Breast epithelium (tissue), 4 donors: ENCODE measurements at places on chromosomes 2 and 18.

GRCh38 chr2:231882646-231883045 lies 43.5 kb downstream of the NPPC start:
- DNase-seq, result peak; percentile 30

DNA sequence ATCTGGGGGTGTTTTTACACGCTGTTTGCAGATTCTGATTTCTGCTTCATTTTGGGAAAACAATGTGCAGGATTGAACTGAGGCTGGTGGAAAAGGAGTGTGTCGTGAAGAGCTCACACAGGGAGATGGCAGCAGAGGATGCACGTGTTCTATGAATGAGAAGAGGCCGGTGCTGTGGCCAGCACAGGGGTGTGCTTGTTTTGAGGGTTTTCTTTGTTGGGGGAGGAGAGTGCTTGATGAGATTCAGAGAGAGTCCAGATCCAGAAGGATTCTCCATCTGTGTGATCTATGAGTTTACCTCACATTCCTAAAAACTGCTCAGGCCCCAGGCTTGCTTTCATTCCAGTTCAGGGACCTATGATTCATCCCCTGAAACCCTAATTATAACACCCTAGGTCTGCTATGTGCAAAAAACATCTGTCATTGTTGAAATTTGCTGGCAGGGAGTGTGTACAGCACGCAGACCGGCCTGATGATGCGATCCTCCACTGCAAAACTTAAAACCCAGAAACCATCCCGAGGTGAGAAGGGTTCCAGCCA lies 12.1 kb downstream of the TGFA start:
- no peak for DNase-seq

DNA sequence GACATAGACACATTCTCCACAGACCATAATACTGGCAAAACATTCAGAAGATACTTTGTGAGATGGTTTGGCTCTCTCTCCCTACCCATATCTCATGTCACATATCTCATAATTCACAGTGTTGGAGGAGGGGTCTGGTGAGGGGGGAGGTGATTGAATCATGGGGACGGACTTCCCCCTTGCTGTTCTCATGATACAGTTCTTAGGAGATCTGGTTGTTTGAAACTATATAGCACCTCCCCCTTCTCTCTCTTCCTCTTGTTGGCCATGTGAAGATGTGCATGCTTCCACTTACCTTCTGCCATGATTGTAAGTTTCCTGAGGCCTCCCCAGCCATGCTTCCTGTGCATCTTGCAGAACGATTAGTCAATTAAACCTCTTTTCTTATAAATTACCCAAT lies 61.1 kb downstream of the HK2 start:
- DNase-seq, result no peak

- DNase-seq, result no peak
Measured at GRCh38 chr2:70987386-70987785, 7.3 kb downstream of the TEX261 start.

GRCh38 chr2:47660168-47660567 lies 122.8 kb upstream of the MSH6 start:
- no peak for DNase-seq

GRCh38 chr2:46798998-46799698 lies 116.5 kb downstream of the MCFD2 start:
- DNase-seq, result no peak

DNA sequence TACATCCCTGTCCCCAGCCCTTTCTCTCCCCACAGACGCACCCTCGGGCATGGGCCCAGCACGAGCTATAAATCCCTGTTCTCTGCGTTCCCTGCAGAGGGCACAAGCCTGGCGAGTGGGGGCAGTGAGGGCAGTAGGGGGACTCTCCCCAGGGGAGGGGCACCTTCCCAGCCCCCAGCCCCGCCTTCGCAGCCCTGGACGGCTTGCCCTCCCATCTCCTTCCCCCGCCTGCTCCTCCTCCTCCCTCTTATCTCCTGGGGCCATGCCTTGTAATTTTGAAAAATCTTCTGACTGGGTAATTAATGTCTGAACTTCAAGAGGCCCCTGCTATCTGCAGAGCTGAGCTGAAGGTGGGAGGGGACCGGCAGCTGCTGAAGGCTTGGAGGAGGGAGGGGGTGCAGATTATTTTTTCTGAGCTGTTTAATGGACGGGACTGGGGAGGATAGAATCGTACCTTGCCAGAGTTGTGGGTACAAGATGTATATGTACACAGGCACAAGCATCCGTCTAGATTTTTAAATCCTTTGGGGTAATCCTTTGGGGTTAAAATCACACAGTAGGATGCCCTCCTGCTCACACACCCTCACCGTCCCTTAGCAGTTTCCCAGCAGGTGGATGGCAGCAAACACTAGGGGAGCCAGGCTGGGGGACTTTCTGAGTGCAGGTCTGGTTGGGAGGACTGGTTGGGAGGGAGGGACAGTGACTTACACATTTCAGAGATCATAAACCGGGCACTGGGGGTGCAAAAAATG lies 121.9 kb downstream of the SMAD7 start:
- no peak for DNase-seq

- no peak for DNase-seq
Measured at GRCh38 chr2:64888591-64889309, 100.4 kb upstream of the SLC1A4 start.

- DNase-seq, result no peak
Measured at GRCh38 chr18:58545338-58546296, 83.3 kb downstream of the ALPK2 start.

- no peak for DNase-seq
Measured at GRCh38 chr2:213766062-213766461, 481.8 kb downstream of the SPAG16 start.

- no peak for DNase-seq
Measured at GRCh38 chr18:58847383-58848071, 17.1 kb upstream of the ZNF532 start.

DNA sequence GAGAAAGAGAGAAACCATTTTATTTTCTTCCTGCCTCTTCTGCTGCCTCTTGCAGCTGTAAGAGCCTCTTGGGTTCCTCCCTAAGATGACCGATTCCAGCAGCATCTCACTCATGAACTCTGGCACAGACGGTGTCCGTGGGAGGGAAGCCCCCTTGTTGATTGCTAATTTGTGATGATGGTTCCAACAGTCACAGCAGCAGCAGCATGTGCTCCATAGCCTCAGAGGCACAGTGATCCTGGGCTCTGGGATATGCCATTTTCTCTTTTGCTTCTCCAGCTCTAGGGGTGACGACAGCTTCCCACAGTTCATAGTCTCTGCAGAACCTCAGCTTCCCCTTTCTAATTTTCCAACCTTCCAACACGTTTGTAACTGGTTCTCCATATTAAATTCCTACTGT lies 324.2 kb upstream of the HS6ST1 start:
- peak; percentile 2 for DNase-seq

- no peak for DNase-seq
Measured at GRCh38 chr18:3046216-3046808, 33.4 kb upstream of the LPIN2 start.

DNA sequence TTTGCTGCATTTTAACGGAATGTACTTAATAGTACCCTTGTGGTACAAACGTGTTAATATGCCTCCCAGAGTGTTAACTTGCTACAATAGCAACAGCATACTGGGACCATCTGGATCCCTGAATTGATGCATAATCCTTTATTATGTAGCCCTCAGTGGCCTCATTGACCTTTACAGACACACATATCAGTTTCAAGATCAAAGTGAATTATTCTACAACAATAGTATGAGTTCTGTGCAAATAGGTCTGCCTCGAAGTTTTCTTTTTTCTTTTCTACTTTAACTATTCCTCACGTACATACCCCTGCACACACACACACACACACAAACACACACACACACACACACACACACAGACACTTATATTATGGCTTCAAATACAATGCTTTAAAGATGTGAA lies 1622.1 kb downstream of the LRP1B start:
- no peak for DNase-seq

DNA sequence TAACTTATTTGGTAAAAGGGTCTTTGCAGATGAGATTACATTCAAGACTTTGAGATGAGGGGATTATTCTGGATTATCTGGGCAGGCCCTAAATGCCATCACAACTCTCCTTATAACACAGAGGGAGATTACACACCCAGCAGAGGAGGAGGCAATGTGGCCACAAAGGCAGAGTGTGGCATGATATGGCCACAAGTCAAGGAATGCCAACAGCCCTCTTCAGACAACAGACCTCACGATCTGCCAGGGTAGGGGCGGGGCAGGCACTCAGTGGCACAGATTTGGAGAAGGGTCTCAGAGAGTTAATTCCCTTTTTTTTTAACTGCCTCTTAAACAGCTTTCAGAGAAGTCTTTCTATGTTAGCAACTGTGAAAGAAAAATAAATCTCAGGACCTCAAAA lies 96.9 kb downstream of the CYP26B1 start:
- DNase-seq, result no peak

DNA sequence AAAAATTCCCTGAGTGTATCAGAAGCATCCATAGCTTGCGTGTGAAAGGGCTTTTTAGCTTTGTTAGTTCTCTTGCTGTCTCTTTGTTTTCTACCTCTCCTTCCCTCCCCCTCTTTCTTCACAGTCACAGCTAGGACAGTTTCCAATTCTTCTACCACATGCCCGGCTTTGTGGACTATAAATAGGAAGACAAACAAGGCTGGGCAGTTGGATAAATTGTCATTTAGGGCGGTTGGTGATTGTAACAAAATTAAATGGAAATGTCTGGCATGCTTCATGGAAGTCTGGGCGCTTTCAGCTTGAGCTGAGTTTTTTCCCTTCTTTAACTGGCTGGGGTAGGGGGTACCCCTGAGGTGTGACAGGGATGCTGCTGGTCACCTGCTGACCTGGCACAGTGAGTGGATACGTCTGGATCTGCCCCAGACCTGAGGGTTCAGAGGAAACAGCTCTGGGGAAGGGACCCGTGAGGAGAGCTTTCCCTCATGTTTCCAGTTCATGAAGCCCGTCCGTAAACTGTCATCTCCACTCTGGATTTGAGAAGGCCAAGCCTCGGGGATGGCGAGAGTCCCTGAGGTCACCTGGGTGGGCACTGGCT lies 29.0 kb upstream of the GIGYF2 start:
- DNase-seq, result no peak

GRCh38 chr2:121472470-121472993 lies 58.1 kb upstream of the RNU4ATAC start:
- no peak for DNase-seq

DNA sequence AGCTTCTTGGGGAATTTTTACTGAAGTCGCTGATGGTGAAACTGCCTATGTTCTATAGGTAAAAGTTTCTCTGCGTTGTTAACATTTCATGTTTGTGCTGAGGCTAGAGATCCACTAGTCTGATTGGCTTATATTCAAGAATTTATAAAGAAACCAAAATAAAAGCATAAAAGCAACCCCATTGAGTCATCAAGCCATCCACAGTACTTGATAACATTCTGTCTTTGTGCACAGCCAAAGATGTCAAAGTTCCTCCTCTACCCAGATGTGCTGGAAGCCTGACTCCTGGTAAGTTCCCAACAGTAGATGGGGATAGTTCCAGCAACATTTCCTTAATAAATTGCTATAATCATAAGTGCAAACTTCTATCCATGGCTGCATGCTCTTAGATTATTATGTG lies 107.8 kb downstream of the TANC1 start:
- DNase-seq, result no peak

GRCh38 chr18:47881752-47882455 lies 48.6 kb downstream of the SMAD2 start:
- no peak for DNase-seq

DNA sequence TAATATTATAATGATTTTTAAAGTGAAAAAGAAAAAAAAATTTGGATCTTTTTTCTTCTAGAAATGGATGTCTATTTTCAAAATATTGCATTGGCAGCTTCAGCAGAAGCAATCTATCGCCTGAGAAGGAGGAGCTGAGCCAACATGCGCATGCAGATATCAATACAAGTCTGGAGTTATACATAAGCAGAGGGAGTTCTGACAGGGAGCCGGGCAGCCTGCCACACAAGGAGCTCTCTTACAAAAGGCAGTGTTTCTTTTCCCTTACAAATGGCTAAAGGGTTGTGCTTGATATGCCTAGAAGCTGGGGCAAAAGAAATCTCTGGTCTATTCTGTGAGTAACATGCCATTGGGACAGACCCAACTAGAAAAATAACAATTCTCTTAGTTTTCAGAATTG lies 291.9 kb upstream of the TRIB2 start:
- no peak for DNase-seq

- peak; percentile 49 for DNase-seq
Measured at GRCh38 chr2:18991177-18992168, 366.9 kb downstream of the OSR1 start.

- no peak for DNase-seq
Measured at GRCh38 chr2:187058198-187058597, 209.2 kb upstream of the ZSWIM2 start.

- DNase-seq, result no peak
Measured at GRCh38 chr2:60498127-60498815, 55.2 kb downstream of the BCL11A start.

GRCh38 chr2:100833331-100833730 lies 13.4 kb downstream of the NPAS2 start:
- DNase-seq, result no peak

GRCh38 chr2:38436227-38436664 lies 59.2 kb upstream of the ATL2 start:
- DNase-seq, result no peak

- DNase-seq, result no peak
Measured at GRCh38 chr18:31610286-31611205, 18.9 kb downstream of the TTR start.
